ENCODE measurements at places on chromosomes 5 and 9.
A peak's percentile ranks its signal among the peaks of the same experiment; 100 is the strongest.

GRCh38 chr9:38048316-38048969 is 20.6 kb downstream of the SHB start:
- no peak for DNase-seq

GRCh38 chr5:135203593-135204036 is 169.6 kb upstream of the PITX1 start:
- no peak for DNase-seq

DNA sequence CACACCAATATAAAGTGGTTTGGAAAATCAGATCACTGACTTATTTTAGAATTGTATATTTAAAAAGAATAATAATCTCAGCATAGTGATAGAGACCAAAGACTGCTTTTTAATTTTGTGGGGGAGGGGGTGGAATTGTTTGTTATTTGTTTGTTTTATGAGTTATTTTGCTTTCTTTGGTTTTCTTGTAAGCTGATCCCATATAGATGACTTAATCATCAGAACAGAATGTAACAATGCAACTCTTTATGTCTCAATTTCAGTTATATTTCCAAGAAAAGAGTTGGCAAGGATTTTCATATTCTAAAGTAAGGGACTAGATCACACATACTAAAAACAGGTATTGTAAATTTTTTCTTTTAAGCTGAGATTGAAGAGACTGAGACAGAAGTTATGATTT is 984.9 kb downstream of the TLE4 start:
- no peak for DNase-seq

DNA sequence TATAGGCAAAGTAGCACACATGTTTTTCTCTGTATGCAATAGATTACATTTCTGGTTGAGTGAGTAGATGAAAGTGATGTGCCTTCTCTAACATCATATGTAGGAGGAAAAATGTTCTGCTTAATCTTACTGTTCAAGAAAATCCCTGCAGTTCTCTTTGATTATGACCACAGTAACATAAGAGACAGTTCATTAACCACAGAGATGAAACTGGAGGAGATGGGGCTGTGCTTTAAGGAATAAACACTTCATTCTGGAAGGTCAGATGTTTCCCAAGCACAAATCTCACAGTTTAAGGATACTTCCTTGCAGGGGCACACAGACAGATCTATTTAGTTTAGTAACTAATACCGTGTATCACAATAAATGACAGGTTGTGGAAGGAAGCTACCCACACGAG is 150.2 kb downstream of the SEMA5A start:
- DNase-seq, result no peak

DNA sequence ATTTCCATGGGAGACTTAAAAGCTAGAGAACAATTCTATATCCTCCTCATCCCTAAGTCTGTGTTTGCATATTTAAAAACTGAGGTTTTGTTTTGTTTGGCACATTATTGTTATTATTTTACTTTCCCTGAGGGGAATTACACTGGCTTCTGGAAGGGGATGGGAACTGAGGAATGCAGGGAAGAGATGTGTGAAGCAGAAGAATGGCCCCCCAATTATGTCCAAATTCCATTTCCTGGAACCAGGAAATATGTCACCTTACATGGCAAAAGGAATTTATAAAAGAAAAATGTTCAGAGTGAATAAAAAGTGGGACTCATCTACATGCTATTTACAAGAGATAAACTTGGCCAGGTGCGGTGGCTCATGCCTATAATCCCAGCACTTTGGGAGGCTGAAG is 129.8 kb downstream of the MARCHF11 start:
- no peak for DNase-seq

DNA sequence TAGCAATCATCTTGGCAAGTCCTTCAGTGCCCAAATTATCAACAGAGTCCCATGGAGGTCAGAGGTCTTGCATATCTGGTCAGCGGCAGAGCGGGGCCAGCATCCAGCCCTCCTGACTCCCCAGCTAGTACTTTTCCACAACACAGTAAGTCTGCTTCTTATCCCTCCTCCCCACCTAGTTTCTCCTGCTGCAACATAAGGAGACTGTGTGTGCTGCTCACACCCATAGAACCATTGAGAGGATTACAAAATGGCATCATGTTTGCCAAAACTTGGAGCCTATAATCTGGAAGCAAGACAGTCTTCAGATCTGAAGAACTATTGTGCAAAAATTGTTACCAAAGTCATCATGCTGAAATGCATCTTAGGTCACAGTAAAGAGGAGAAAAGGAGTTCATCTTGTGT is 125.8 kb upstream of the ZNF366 start:
- no peak for DNase-seq

DNA sequence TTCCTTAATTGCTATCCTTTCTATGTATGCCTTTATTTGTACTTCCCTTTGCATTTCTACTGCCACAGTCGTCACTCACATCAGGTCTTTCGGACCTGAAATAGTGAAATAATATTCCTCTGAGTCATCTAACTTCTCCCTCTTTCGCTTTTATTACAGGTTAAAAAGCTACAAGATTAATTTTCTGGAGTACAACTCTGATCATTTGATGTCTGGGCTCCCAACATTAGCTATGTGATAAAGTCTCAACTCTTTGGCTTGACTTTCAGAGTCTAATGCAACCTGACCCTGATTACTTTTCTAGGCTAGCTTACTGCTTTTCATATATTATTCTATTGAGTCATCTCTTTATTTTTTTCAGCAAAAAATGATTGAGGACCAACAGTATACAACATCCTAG is 638.8 kb upstream of the WWC1 start:
- DNase-seq, result no peak

DNA sequence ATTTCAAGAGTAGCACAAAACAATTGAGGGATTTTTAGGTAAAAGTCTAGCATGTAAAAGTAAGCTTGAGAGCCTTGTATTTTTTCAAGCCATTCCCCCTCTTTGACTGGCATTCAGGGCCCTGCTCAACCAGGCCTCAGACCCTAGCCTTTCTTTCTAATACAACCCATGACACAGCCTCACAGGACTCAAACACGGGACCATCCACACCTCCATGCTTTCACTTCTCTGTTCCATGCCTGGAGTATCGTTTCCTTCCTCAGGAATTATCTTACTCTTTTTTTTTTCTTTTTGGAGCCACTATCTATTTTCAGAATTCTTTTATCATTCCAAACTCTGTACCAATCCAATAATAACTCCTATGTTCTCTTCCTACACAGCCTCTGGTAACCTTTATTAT is 560.2 kb upstream of the CLINT1 start:
- DNase-seq, result no peak

DNA sequence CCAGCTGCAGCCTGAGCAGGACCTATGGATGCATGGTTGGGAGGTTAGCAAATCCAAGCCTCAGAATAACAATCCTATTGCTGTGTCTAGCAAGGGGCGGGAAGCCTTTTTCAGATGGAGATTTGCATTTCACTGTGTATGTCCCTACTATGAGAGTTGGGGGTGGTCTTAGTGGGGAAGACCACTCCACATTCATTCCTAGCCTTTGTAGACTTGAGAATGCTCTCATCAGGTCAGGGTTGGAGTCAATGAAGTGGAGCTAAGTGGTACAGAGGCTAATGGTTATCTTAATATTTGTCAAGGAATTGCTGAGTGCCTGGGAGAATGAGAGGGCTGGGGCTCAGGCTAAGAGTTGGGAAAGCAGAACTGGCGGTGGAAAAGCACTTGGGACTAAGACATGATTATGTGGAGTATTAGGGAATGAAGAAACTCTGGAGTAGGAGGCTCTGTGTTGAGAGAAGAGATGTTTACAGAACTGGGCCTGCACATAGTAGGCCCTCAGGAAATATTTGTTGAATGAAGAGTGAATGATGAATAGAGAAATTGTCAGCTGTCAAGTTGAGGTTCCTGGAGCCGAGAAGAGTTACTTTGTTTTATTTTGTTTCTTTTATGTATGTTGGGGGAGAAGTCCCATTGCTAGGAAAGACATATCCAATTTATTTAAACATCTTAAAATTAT is 175.5 kb upstream of the SPRY4 start:
- DNase-seq, result no peak

- no peak for DNase-seq
Measured at GRCh38 chr5:22683050-22683449, 170.1 kb downstream of the CDH12 start.

- no peak for DNase-seq
Measured at GRCh38 chr5:172664681-172665541, 23.8 kb downstream of the NEURL1B start.

- no peak for DNase-seq
Measured at GRCh38 chr9:69071059-69071458, 35.5 kb downstream of the FXN start.

DNA sequence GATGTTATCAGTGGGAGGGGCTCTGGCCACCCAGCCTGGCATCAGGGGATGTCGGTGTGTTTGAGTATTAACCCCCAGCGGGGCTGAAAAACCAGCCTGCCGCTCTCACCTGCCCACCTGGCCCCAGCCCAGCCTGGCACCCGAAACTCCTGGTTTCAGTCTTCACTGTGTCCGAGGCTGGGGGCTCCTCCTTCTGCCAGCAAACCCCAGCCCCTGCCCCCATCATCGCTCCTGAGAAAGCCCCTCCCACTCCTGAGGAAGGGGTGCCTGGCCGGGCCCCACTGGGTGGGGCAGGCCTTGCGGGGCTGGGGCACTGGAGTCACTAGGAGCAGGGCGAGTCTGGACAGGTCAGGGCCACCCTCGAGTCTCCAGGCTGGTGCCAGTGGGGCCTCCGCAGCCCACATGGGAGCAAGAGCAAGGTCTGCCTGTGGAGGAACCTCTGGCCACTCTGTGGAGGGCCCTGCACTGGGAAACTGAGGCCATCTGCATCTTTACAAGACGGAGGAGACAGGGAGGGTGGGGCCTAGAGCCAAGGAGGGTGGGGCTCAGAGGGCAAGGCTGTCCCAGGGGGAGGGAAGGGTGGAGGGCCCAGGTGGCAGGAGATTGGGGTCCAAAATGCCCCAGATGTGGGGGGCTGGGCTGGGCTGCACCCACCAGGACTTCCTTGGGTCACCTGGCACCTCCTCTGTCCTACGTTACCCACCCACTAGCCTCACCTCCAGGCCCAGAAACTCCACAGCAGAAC is 51.5 kb upstream of the NOTCH1 start:
- DNase-seq, result no peak

DNA sequence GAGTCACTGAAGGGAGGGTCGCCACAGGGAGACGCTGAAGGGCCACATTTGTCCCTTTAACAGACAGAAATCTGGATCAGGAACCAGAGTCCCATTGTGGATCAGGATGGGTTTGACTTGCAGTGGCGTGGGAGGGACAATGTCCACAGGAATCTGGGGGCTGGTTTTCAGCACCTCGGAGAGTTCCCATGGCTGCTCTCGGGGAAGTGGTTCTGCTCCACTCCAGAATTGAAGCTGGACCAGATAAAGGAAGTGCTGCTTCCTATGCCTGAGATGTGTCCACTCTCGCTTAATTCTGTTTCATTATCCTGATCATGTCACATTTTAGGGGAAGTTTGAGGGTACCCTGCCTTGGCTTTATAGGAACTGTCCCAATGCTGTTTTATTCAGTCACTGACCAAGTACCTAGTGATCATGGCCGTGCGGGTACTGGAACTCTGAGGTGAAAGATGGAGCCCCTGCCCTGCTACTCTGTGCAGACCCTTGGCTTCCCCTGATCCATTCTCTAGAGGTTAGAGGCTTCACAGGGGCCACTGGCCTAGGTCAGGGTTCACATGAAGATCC is 28.7 kb downstream of the ENHO start:
- peak; percentile 53 for DNase-seq

DNA sequence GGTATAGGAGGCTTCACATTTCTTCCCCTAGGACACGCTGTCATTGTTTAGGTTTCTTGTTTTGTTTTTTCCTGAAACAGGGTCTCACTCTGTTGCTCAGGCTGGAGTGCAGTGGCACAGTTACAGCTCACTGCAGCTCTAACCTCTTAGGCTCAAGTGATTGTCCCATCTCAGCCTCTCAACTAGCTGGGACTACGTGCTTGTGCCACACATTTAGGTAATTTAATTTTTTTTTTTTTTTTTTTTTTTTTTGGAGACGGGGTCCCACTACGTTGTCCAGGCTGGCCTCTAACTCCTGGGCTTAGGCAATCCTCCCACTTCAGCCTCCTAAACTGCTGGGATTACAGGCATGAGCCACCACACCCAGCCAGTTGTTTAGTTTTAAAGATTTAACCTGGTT is 66.2 kb downstream of the EXOSC2 start:
- no peak for DNase-seq

DNA sequence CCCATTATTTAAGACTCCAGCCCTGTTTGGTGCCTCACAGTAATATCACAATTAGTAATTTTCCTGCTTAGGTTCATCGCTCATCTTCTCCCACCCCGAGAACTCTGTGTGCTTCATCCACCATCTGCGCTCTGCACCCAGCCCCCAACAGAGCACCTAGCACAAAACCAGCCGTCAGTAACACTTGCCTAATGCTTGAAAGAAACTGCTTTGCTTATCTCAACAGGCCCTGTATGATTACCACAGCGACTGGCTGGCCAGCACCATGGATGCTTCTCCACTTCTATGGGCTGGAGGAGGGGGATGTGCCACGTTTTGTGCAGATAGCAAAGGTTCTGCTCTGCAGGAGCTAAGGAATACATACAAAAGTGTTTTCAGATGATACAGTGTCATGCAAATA is 166.8 kb downstream of the SPOCK1 start:
- no peak for DNase-seq

DNA sequence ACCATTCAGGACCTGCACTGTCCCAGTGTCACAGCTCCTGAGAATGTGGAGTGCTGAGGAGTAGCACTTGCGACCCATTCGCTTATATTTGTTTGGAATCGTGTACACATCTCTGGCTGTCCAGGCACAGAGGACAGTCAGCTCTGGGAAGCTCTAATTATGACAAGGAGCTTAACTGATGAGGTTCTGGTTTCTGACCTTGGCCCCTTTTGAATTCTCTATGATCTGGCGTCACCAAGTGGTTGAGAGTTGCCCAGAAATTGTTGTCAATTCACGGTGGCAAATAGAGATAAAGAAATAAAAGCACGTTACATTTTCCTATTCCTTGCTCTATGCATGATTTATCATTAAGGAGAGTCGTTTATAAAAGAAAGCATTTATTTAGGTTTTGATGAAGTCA is 34.9 kb upstream of the LECT2 start:
- no peak for DNase-seq

DNA sequence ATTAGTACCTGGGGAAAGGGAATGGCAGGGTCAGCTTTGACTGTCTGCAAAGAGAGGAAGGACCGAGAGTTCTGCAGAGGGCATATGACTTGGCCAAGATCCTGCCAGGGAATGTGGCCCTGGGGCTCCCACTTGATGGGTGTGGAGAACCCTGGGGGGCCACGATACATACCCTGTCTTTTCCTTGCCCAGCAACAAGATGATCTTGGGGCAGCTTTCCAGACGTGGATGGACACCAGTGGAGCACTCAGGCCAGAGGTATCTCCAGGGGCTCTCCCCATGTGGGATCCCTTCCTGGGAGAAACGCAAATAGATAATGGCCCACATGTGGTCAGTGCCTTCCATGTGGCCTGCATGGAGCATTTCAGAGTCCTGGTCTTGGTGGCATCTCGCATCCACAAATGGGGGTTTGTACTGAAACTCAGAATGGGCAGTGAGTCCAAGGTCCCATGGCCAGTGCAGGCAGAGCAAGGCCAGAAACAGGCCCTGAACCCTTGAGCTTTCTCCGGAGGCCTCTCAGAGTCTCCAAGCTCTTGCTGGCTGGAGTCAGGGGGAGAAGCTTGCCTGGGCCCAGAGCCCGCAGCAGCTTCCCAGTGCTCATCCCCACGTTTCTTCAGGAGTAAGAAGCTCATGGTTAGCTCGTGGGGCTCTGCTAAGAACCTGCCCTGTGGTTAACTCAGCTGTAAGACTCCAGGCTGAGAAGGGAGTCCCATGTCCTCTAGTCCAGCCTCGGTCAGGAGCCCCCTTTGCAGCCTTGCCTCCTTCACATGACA is 18.3 kb upstream of the ORM1 start:
- DNase-seq, result no peak
